ENCODE measurements at places on chromosomes 4 and X. TPM values are rescaled to one million over a fixed set of nuclear protein-coding genes. Genes with fewer than 3 reads are reported as not detected.

- H3K27ac ChIP-seq, result no peak overlapping the region
- H3K4me1 ChIP-seq, result no peaks in the 10 kb centered on the region
- no peaks in the 10 kb centered on the region for H3K36me3 ChIP-seq
- peaks cover 18% of the 10 kb centered on the region for H3K27me3 ChIP-seq
- no peak overlapping the region for H3K4me3 ChIP-seq
- DNase-seq, result no peak
Observed at GRCh38 chr4:7156328-7156727, 36.0 kb upstream of the SORCS2 start.

GRCh38 chrX:120604361-120604782, 471 bp downstream of the MCTS1 start:
- H3K4me3 ChIP-seq, result peak overlapping the region; percentile 99
- peak; percentile 4 for DNase-seq
- peak overlapping the region; percentile 99 for H3K27ac ChIP-seq
- peaks cover 9% of the 10 kb centered on the region for H3K36me3 ChIP-seq

The USP53 gene
- 6.1 TPM for total RNA-seq

DNA sequence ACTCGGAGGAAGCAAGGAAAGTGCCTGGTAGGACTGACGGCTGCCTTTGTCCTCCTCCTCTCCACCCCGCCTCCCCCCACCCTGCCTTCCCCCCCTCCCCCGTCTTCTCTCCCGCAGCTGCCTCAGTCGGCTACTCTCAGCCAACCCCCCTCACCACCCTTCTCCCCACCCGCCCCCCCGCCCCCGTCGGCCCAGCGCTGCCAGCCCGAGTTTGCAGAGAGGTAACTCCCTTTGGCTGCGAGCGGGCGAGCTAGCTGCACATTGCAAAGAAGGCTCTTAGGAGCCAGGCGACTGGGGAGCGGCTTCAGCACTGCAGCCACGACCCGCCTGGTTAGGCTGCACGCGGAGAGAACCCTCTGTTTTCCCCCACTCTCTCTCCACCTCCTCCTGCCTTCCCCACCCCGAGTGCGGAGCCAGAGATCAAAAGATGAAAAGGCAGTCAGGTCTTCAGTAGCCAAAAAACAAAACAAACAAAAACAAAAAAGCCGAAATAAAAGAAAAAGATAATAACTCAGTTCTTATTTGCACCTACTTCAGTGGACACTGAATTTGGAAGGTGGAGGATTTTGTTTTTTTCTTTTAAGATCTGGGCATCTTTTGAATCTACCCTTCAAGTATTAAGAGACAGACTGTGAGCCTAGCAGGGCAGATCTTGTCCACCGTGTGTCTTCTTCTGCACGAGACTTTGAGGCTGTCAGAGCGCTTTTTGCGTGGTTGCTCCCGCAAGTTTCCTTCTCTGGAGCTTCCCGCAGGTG, 637 bp downstream of the AR start:
- no peak overlapping the region for H3K4me3 ChIP-seq
- no peak for DNase-seq
- H3K27me3 ChIP-seq, result peaks cover 17% of the 10 kb centered on the region
- H3K4me1 ChIP-seq, result no peaks in the 10 kb centered on the region

The HELT gene
- total RNA-seq, result not detected

DNA sequence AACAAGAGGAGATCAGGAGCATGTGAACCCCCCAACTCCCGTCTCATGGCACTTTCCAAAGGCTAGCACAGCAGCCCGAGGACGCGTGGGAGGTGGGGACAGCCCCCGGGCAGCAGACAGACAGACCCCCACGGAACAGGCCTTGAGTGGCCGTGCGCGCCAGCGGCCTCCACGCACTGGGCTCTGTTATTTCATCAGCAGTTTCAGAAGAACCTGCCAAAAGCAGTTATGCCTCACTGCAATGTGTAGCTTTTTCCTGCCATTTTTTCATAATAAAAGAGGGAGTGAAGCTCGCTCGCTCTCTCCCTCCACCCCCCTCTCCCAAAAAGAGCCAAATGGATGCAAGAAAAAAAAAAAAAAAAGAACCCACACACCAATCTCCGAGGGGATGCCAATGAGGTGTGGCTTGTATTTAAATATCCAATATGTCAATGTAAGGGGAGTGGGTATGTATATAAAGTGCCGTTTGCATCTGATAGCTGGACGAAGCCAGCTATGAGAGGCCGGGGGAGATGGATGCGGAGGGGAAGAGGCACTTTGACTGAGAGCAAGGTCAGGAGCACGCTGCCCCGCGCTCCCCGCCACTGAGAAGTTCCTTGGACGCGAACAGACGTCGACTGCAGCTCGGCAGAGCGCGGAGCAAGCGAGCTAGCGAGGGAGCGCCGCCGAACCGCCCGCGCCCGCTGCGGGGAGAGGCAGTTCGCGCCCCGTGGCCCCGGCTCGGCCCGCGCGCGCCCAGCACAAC, at the start of gene FGF16:
Gene FGF16 (plus strand): TSS at position 482 of the 745 bp plus-strand sequence. CDS start 286 bp downstream, outside the sequence.
- peaks cover 11% of the 10 kb centered on the region for H3K27me3 ChIP-seq
- no peak within 1 kb of the TSS for H3K27ac ChIP-seq
- DNase-seq, result no peak
- peak within 1 kb of the TSS; percentile 65 for H3K4me3 ChIP-seq
- no peaks in the 10 kb centered on the region for H3K4me1 ChIP-seq

DNA sequence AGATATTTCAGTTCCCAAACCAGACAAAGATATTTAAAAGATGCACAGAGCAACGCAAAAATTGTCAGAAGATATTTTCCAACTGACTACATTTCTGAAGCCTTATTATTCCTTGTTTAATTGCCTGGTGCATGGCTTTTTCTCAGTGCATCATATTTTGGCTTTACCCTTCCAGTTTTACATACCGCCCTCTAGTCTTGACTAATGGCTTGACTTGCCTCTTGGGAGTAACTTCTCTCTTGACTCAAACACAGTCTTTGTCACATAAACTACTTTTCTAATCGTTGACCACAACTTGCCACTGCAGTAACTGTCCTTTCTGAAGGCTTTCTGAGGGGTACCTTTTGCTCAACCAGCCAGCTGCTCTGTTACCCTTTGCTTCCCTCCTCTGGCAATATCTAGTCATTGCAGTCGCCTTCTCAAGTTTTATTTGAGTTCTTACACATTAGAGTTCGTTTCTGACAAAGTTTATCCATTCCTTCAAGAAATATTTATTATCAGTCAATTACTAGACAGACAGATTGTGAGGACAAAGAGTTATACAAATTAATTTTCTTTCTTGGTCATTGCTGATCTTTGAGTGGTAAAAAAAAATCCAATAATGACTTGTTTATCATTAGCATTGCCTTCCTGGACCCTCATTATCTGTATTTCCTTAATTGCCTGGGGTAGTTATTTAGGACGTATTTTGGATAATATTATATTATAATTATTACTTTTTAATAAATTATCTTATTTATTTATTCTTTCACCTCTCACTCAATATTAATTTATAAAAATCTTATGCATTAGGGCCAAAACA, 506.9 kb upstream of the PCDH10 start:
- DNase-seq, result no peak
- peaks cover 1% of the 10 kb centered on the region for H3K27me3 ChIP-seq
- no peaks in the 10 kb centered on the region for H3K4me1 ChIP-seq
- H3K27ac ChIP-seq, result no peak overlapping the region

DNA sequence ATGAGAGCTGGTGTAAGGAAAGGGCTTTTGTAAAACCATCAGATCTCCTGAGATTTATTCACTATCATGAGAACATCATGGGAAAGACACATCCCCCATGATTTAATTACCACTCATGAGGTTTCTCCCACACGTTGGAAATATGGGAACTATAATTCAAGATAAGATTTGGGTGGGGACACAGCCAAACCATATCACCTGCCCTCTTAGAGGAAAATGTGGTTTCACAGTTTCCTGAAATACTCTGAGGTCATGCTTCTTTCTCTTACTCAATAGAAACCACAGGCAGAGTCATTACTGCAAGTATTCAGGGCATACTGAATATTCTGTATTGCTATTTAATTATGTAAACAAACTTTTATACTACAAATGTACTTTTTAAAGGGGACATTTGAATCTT, 1453.3 kb downstream of the PCDH18 start:
- H3K36me3 ChIP-seq, result no peaks in the 10 kb centered on the region
- no peaks in the 10 kb centered on the region for H3K27me3 ChIP-seq
- H3K27ac ChIP-seq, result no peak overlapping the region
- H3K4me3 ChIP-seq, result no peak overlapping the region
- no peaks in the 10 kb centered on the region for H3K4me1 ChIP-seq
- no peak for DNase-seq

The CYTL1 gene
- total RNA-seq, result not detected

The TMEM154 gene
- total RNA-seq, result 13.0 TPM

Data from activated T-helper 1 cell treated with anti-CD3 and anti-CD28 coated beads, Interleukin-12 subunit alpha, Interleukin-12 subunit beta, Interleukin-2, Interleukin-4 antibody, amounts not matched to agents 30 ng/mL and 10 ng/mL and 1 ng/mL, durations not matched to agents 14 hours and 24 hours and 36 hours (primary cell).